ENCODE measurements at places on chromosomes 13 and 19.

- DNase-seq = no peak
Observed at GRCh38 chr19:16180611-16181010, 4.6 kb upstream of the FAM32A start.

GRCh38 chr13:100389617-100390016 is 199.0 kb downstream of the GGACT start:
- no peak for DNase-seq

DNA sequence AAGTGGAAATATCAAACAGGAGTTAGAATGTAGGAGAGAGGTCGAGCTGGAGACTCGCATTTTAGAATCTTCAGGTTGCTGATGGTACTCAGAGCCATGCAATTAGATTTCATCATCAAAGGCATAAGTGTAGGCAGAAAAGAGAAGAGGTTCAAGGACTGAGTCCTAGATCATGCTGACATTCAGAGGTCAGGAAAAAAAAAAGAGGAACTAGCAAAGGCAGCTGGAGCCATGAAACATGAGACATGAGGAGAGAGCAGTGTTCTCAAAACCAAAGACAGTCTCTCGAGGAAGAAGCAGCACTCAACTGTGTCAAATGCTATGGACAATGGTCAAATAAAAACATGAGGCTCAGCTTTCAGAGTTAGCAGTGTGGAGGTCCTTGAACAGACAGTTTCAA is 12.4 kb upstream of the TPP2 start:
- DNase-seq = no peak

DNA sequence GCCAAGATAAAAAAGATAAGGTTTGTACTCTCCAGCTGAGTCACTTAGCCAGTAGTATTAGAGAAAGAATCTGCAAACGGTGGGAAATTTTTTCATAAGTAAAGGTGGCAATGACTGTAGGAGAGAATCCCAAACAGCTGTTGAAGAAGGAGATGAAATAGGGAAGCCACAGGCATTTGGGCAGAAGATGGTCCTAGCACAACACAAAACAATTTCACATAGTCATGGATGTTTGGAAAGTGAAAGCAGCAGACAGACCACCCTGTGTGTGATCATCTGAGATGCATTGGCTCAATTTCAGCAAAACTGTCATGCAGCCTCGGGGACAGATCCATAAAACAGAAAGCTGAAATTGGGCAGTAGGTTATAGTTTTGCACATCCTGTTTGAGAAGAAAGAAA is 2832.4 kb downstream of the PCDH9 start:
- no peak for DNase-seq

DNA sequence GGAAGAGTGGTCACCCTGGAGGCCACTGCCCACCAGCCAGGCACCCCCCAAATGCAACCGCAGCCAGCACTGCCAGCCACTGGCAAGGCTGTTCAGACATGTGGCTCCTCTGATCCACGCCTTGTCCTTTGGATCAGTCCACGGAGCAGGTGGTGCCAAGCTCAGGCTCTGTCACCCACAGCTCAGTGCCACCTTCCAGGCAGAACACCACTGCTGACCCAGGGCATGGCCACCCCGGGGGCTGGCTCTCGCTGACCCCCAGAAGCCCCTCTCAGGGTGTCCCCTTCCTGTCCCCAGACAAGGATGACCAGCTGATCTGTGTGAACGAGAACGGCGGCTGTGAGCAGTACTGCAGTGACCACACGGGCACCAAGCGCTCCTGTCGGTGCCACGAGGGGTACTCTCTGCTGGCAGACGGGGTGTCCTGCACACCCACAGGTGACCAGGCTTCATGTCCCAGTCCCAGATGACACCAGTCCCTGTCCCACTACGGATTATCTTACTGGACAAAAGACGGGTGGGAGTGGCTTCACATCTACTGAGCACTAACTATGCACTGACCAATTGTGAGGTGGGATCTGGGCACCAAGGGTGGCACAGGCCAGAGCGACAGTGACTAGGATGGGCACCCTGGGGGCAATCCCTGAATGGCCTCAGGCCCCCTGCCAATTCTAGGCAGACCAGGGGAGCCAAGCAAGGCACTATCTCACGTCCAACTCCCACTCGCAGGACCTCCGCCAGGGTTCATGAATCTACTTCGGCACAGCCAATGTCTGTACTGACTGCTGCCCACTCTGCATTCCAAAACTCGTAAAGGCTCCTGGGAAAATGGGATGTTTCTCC is 7.0 kb upstream of the F10 start:
- DNase-seq = no peak

GRCh38 chr13:95457294-95457693 is 95.2 kb upstream of the CLDN10 start:
- no peak for DNase-seq

DNA sequence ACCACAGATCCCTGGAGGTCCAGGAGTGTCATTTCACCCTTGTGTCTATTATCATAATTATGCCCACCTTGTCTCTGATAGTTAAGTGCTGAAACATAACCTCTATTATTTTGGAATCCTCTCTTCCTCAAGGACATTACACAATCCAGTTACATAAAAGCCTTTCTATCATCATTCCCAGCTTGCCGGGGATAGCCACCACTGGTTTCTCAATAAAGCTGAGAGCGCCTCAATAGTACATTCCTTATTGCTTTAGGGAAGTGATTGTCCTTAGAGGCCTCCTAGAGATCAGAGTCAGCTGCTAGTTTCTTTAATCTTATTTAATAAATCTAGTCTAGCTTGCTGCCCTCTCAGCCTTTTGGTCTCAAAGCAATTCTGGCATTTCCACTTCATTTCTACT is 490.0 kb upstream of the ATXN8OS start:
- no peak for DNase-seq

DNA sequence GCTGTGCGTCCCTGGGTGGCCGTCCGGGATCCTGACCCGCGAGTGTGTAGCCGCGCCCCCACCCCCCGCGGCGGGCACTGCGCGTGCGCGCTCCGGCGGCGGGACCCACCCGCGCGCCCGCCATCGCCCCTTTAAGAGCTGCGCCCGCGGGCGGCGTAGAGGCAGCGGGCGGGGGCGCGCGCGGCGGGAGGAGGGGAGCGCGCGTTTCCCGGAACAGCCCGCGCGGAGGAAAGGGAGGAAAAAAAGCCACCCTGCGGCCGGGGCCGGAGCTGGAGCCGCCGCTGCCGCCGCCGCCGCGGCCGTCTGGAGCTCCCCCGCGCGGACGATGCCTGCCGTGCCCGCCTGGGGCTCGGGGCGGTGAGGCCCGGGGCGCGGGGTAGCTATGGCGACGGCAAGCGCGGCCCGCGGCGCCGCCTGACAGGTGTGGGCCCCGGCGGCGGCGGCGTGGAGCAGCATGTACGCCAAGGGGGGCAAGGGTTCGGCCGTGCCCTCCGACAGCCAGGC is at the start of gene SSBP4:
SSBP4 (plus strand) TSS at position 204 of the 504 bp plus-strand sequence; CDS start at position 455, 251 bp downstream.
- DNase-seq = no peak

- no peak for DNase-seq
Observed at GRCh38 chr19:58227964-58228584, 640 bp upstream of the ZNF544 start.

DNA sequence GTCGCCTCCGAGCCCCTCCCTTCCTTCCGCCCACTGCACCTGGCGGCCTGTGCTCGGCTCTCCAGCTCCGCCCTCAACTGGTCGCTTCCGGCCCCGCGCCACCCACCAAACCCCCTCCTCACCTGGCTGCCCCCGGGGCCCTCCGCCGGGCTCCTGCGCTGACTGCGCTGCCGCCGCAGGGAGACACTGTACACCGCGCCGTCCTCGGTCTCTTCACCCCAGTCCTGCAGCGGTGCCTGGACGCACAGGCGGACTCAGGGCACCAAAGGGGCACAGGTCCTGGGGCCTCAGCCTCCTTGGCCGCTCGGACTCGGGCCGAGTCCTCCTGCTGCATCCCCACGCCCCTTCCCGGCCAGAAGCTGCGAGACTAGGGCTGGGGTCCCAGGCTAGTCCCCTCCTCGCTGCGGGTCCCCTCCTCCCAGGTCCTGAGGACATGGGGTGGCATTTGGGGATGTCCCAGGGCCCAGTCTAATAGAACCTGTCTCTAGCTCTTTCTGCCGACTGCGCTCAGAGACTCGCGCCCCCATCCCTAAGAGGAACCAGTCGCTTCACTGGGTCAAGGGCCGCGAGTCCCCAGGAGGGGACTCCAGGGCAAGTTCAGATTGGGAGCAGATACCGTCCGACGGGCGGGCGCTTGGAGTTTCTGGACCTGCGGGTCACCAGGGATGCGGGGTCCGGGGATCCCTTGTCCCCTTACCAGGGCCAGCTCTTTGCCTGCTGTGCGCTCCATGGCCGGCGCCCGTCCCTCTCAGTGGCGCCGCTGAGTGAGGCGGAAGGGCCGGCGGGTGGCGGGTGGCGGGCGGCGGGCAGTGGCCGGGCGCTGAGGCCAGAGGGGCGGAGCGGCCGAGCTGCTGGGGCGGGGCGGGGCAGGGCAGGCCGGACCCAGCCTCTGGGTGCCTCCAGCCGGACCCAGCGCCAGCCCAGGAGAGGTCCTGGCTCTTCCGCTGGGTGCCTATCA is at the start of gene RGL3:
RGL3 (minus strand) TSS at position 766 of the 958 bp plus-strand sequence; CDS start at position 730, 36 bp downstream.
- DNase-seq = no peak

Measured in activated naive CD8-positive, alpha-beta T cell treated with anti-CD3 and anti-CD28 coated beads, Interleukin-2, amount 50 U/mL, for 16 hours (primary cell).